Stomach (tissue), 19 donors: ENCODE measurements at places on chromosomes 4 and X. TPM values are rescaled to one million over a fixed set of nuclear protein-coding genes. Genes with fewer than 3 reads are reported as not detected.

DNA sequence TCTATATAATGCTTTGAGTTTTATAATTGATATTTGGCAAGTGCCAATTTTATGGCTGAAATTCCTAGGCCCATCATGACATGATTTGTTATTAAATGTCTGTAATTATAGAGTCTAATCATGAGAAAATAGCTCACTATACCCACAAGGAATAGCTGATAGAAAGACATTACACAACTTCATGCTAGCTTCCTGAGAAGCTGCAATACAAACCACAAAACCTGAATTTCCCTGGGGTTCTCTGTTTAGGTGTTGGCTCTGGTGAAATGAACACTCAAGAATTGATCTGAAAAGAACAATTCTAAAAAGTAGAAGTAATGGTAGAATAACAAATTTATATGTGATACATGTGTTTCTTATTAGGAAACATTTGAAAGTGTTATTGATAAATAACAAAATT, 169.6 kb downstream of the GASK1B start:
- DNase-seq, result no peak
- no peak overlapping the region for H3K4me3 ChIP-seq
- no peaks in the 10 kb centered on the region for H3K36me3 ChIP-seq
- H3K27me3 ChIP-seq, result no peaks in the 10 kb centered on the region

- no peaks in the 10 kb centered on the region for H3K4me1 ChIP-seq
- H3K36me3 ChIP-seq, result no peaks in the 10 kb centered on the region
- no peak overlapping the region for H3K4me3 ChIP-seq
- no peak for DNase-seq
Measured at GRCh38 chrX:38634665-38635064, 73.3 kb downstream of the TSPAN7 start.

GRCh38 chr4:161189286-161190134, 974.3 kb downstream of the FSTL5 start:
- no peaks in the 10 kb centered on the region for H3K27me3 ChIP-seq
- no peaks in the 10 kb centered on the region for H3K4me1 ChIP-seq

DNA sequence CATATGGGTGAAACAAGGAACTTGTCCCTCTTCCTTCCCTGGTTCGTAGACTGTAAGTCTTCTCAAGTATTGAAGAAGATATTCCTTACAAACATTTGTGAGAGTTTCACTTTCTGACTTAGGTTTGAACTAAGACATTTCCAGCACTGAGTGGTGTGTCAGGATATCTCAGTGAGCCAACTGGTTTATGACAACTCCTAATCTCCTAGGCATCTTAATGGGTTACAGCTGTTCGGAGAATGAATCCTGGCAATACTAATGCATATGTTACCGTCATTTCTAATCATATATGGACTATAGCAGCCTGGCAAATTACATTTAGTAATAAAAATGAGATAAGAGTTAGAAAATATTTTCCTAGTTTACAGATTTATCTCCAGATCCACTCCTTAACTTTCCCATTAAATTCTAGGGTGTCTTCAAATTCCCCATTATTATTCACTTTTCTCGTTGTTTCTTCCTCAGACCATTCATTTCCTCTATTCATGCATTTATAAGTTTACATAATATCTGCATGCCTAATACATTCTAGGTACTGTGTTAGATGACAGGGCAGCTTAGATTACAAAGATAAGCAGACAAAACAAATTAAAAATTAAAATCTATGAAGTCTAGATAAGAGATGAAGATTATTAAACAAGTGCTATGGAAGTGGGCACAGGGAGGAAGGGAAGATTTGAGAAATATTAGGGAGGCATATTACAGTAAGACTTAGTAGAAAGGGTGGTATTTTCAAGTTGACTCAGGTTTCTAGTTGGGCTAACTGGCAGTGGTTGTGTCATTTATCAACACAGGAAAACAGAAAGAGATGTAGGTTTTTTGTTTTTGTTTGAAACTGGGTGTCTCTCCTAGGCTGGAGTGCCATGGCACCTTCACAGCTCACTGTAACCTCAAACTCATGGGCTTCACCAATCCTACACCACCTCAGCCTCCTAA, 173.9 kb downstream of the WDFY3 start:
- DNase-seq, result no peak
- H3K4me3 ChIP-seq, result no peak overlapping the region
- H3K36me3 ChIP-seq, result peaks cover 77% of the 10 kb centered on the region
- H3K27me3 ChIP-seq, result no peaks in the 10 kb centered on the region

Gene GALNT7
- 22.8 TPM for total RNA-seq

Gene ARR3
- not detected for total RNA-seq

Gene SATL1
- not detected for total RNA-seq
